Large intestine (tissue), 12 donors: ENCODE measurements at places on chromosomes 16 and 17. TPM values are rescaled to one million over a fixed set of nuclear protein-coding genes. Genes with fewer than 3 reads are reported as not detected.

DNA sequence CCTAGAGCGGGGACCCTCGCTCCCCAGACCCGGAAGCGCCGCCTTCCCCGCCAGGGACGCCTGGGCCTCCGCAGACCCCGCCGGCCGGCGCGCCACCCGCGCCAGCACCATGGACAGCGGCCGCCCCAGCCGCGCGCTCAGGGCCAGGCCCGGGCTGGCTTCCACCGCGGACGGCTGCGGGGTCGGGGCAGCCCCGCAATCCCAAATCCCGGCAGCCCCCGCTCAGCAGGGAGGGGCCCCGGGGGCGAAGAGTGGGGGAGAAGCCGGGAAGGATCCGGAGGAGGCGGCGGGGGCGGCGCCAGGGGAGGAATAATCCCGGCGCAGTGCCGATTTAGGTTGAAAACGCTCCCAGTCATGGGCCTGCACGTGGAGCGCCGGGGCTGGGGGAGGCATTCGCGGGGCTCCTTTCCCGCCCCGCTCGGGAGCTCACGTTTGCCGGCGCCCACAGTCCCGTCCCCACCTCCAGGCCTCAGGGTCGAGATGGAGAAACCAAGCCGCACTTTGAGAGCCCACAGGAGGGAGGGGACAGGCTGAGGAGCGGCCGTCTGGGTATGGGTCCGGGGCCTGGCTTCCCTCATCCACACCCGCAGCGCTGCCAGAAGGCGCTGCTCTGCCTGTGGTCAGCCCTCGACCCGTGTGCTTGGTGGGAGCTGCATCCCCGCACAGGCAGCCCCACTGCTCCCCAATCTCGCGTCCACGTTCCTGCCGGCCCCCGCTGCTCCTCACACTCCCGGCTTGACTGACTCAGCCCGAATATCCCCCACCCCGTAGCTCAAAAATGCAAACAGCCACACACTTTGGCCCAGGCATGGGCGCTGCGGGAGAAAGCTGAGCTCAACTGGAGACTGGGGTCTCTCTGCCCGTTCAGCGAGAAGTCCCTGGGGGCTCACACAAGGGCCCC is 4.7 kb downstream of the FBXL16 start:
- H3K4me1 ChIP-seq, result peaks cover 2% of the 10 kb centered on the region
- DNase-seq, result no peak
- H3K36me3 ChIP-seq, result no peaks in the 10 kb centered on the region

DNA sequence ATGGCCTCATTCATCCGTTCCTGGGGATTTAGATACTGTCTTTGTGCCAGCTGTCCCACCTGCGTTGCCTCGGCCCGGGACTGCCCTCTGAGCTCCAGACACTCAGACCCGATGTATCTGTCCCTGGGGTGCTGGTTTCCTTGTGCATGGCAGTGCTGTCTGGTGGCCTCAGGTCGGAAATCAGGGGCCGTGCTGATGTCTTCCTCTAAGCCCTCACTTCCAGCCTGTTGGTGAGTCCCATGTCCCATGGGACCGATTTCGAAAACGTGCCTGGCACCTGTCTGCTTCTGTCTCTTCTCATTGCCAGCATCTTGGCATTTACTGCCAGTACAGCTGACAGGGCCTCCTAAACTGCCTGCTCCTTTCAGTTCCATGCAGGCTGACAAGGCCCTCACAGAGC is 22.1 kb downstream of the NT5M start:
- no peak for DNase-seq
- H3K36me3 ChIP-seq, result no peaks in the 10 kb centered on the region
- no peak overlapping the region for H3K4me3 ChIP-seq
- no peaks in the 10 kb centered on the region for H3K27me3 ChIP-seq

DNA sequence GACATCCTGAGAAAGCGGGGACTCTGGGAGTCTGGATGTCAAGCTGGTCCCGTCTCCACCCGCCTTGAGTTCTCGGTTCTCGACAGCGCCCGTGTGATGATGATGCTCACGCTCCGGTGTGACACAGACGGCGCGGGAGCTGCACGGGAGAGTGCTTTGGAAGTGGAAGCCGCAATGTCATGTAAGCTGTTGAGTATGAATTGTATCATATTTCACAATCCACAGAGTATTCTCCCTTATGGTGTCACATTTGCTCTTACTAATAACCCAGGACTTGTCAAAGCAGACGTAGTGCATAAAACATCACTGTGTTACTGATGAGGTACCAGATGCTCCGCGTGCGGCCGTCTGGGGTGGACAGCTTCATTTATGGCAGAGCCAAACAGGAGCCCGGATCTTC is 217.5 kb upstream of the CHMP6 start:
- peaks cover 10% of the 10 kb centered on the region for H3K36me3 ChIP-seq
- no peak for DNase-seq
- H3K27ac ChIP-seq, result no peak overlapping the region
- H3K4me3 ChIP-seq, result no peak overlapping the region
- H3K4me1 ChIP-seq, result no peaks in the 10 kb centered on the region
- H3K27me3 ChIP-seq, result no peaks in the 10 kb centered on the region

The DHX8 gene
- polyA plus RNA-seq, result 27.8 TPM
